ENCODE measurements at places on chromosomes 12 and 14.

GRCh38 chr14:88553886-88554456 is 836 bp downstream of the PTPN21 start:
- no peak for DNase-seq

DNA sequence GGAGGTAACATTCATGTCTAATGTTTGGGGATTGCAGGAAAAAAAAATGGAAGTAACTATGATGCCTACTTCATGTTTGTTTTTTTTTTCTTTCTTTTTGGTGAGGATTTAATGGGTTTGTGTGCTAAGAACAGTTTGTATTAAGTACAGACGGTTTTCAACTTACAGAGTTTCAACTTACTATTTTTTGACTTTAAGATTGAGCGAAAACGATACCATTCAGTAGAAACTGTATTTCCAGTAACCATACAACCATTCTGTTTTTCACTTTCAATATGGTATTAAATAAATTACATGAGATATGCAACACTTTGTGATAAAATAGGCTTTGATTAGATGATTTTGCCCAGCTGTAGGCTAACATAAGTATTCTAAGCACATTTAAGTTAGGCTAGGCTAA is 10.4 kb downstream of the TECPR2 start:
- DNase-seq: no peak

GRCh38 chr12:25249931-25250738 is 594 bp downstream of the KRAS start:
- no peak for DNase-seq

DNA sequence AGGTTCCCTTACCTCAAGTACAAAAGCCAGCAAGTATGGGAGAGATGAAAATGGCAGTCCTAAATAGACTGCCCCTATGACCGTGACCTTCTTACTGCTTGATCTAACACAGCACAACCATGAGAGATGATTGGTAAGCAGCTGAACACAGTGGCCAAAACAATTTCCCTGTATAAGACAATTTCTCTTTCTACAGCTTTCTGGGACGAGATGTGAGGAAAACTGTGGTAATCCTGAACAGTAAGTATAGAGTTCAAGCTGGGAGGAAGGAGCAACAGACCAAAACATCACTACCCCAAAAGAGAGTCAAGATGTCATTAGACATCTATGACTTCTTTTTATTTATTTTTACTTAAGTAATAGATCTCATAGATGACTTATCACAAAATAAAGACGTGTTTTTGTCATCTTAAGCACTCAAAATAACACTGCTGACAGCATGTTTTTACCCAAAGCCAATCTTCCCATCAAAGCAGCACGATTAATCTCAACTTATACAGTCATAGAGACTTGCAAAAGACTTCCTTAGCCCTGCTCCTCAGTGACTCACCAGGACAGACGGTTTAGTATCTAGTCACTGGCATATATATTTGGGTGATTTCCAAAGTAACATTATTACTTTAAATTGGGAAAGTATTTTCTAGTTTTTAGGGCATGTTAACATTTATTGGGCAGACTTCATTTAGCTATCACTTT is 3.7 kb downstream of the TMEM52B start:
- DNase-seq: no peak

DNA sequence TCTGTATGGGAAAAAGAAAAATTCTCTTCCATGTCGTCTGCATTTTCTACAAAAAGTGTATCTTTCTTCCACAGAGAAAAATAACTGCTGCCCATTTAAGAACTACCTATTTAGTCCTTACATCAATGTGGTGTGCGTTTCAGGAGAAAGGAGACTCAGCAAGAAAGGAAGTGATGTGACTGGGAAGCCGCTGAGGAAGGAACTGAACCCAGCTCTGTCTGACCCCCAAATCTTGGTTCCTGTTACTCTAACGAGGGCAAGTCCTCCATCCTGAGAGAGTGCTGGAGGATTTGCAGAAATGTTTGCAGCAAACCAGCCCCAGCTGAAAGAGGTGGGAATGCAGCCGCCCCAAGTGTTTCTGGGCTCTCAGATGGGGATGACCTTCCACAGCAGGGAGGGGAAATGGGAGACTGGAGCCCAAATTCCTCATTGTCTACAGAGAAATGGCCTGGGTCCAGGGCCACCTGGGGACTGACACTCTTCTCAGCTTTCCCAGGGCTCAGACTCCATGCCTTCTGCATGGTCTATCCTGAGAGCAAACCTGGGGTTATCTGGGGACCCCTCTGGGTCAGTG is 6.7 kb upstream of the MLEC start:
- no peak for DNase-seq

- no peak for DNase-seq
These were observed 293.5 kb upstream of the RTL1 start for GRCh38 chr14:101196795-101197590.

- no peak for DNase-seq
These were observed 8.0 kb downstream of the SCNN1A start for GRCh38 chr12:6367065-6367968.

GRCh38 chr12:108788076-108788782 is 56.9 kb upstream of the CORO1C start:
- DNase-seq: no peak

DNA sequence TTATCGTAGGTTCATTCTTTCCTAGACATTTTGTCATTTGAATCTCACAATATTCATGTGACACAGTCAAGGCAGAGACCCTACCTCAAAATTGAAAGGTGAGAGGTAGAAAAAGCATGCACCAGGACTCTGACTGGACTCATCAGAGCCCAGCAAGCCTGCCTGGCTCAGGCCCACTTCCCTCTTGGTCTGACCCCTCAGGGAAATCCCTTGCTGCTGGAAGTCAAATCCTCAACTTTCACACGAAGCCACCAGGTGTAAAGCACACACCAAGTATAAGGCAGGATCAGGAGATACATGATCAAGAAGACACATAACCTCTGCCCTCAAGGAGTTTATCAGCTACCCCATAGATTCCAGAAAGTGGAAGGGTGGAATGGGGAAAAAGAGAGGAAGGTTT is 18.8 kb downstream of the NIN start:
- DNase-seq: no peak

- DNase-seq: no peak
These were observed 55.5 kb upstream of the TTC7B start for GRCh38 chr14:90871605-90872233.

Measured in GOT3 (cell line).